ENCODE measurements at places on chromosomes 12 and 14.

GRCh38 chr14:62694075-62694474 lies 351.2 kb downstream of the KCNH5 start:
- DNase-seq = no peak

- DNase-seq = no peak
These were observed 236.7 kb downstream of the FBXL14 start for GRCh38 chr12:1357711-1358110.

DNA sequence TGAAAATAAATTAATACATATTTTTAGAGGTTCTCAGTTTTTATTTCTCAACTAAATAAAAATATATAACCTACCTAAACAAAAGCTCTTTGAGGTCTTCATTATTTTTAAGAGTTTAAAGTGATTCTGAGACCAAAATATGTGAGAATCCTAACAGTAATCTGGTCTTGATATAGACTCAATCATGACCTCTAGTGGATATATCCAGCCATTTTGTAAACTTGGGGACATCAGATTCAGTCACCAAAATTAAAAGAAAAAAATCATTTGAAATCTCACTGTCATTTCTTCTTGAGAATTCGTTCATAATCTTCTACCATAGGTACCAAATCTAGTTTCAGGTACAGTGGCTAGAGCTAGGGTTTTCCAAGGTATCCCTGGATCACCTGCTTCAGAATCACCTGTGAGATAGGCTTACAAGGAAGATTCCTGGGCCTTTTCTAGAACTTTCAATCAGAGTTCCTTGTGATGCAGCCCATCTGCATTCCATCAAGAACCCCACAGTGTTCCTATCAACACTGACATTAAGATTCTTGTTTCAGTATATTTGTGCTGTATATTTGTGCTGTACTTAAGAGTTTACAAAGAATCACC lies 214.9 kb downstream of the ADAMTS20 start:
- no peak for DNase-seq

DNA sequence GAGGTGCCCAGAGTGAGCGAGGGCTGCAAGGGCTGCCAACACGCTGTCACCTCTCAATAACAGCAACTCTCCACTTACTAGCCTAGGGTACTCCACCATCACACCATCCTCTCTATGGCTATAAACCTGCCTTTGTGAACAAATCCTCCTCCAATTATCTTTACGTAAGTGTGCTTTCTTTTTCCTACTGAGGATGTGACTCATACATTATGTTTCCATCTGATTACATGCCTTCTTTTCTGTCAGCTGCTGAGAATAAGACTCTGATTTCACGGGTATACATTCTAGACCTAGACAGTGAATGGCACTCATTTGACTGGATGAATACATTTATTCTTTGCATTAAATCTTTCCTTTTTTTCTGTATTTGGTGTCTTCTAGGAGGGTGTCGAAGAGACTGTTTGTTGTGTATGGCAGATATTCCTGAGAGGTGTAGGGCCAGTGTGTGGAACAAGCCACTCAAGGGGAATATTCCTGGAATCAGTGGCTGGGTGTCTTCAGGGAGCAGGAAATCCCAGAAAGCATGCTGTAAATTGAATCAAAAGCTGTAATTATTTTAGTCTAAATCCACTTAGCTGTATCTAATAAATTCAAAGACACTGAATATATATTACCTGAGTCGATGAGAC lies 327.3 kb upstream of the TMTC1 start:
- no peak for DNase-seq

DNA sequence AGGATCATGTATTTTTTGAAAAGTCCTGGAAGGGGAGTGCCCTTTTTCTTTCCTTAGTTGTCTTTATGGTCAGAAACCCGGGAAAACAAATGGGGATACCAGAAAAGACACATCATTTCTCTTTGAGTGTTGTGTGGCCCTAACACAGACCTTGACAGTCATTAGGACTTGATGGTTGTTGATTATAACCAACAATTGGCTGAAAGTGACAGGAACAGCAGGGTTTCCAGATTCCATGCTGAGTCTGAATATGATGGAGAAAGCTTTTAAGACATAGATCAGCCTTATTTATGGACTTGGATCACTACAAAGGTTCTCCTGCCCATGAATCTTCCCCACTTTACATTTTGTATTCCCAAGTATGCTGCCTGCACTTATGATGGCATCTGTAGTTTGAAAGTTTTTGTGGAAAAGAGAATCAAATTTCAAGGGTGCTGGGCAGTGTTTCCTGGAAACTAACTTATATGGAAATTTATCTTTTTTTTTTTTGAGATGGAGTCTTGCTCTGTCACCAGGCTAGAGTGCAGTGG lies 30.4 kb downstream of the POLR3B start:
- DNase-seq = no peak

DNA sequence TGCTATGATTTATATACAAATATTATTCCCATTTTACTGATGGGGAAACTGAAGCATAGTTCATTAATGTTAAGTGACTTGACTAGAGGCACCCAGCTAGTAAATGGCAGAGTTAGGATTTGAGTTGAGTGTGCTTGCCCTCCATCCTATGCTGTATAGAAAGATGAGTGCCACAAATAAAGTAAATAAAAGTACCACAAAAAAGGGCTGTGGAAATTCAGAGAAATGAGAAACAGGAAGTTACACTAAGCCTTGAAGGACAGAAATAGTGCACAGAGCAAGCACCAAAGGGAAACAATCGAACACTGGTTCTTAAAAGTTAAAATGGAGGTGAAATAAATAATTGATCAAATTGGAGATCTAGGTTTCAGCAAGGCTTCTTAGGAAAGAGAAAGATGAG lies 9.2 kb upstream of the ABCD2 start:
- DNase-seq = no peak

- DNase-seq = no peak
These were observed 208.8 kb upstream of the EEA1 start for GRCh38 chr12:93137656-93138612.

GRCh38 chr14:102930138-102930752 lies 7.8 kb downstream of the AMN start:
- no peak for DNase-seq

DNA sequence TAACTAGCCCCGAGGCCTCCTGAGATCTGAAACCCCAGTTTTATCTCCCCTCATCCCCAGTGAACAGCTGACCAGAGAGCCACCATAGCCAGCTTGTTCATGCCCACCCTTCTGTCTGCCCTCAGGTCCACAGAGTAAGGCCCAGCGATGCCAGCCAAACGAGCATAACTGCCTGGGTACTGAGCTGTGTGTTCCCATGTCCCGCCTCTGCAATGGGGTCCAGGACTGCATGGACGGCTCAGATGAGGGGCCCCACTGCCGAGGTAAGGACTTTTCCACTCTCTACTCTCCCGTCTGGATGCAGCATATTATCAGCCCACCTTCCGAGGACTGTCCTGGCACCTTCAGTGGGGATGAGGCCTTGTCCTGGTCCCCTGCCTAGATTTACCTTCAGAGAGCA lies 6.2 kb downstream of the LRP1-AS start:
- no peak for DNase-seq

- DNase-seq = no peak
These were observed 18.5 kb downstream of the KRT7 start for GRCh38 chr12:52251367-52252051.
